Upper lobe of right lung (tissue), 1 donor: ENCODE measurements at places on chromosomes 11 and 22. TPM values are rescaled to one million over a fixed set of nuclear protein-coding genes. Genes with fewer than 3 reads are reported as not detected.
A peak's percentile ranks its signal among the peaks of the same experiment; 100 is the strongest.

DNA sequence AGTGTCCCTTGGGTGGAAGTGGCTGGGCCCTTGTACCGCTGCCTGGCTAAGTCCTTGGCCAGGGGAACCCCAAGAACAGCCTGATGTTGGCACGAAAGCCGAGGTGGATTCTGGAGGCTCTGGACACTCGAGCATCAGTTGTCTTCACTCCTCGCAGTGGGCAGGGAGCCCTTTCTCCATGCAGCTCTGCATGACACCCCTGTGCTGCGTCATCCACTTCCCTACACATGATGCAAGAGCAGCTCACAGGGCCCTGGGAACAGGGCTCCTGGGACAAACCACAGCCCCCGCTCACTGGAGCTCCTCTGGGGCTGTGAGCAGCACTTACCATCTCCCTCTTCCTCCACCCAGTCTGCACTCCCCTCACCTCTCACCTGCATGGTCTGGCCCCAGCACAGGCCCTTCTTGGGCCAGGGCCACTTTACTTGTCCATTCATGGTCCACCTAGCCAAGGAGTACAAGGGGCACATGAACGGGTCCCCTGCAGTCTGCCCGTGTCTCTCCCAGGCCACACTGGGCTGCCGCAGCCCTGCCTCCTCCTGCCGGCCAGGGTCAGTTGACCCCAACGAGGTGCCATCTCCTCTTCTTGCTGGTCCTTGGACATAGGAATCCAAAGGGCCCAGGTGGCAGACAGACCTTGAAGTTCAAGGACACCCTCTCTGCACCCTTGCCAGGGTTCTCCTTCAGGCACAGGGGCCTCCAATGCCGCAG, 66.5 kb downstream of the IGF2 start:
- peak; percentile 53 for DNase-seq

Gene AP5B1
- total RNA-seq: 35.6 TPM

Gene TRMU
- total RNA-seq: 34.9 TPM

DNA sequence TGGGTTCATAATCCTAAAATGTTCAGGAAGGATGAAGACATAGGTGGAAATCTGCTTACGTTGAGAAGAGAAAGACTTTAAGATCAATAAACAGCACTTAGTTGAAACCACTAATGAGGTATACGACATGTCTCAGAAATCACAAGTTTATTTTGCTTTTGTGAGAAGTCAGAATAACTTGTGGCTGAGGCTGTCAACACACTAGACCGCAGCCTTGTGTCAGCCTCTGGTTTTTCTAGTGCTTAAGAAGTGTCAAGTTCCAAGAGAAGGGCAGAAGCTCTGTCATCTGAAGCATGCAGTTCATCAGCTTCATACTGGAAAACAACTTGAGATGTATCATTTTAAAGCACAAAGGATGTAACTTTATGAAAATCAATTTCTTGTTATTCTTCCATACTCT, 420.9 kb downstream of the METTL15 start:
- no peak for DNase-seq

DNA sequence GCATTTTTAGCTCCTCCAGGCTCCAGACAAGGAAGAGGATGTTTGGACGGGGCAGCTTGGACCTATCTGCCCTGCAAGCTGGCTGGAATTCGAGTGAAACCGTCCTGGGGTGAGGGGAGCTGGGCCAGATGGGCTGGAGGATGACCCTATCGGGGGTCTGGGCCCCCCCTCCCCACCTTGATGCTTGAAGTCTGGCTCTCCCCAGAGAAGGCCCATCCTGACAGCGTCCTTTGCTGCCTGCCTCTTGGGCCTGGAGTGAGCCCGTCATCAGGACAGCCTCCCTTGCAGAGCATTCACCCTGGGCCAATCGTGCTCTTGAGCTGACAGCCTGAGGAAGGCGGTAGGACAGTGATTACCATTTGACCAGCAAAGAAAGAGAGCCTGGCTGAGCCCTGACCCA, 5.3 kb upstream of the PDGFB start:
- DNase-seq: no peak

- DNase-seq: peak; percentile 41
These were observed 27.1 kb downstream of the KCNQ1OT1 start for GRCh38 chr11:2672553-2673249.

Gene GTSE1
- total RNA-seq: 0.43 TPM

DNA sequence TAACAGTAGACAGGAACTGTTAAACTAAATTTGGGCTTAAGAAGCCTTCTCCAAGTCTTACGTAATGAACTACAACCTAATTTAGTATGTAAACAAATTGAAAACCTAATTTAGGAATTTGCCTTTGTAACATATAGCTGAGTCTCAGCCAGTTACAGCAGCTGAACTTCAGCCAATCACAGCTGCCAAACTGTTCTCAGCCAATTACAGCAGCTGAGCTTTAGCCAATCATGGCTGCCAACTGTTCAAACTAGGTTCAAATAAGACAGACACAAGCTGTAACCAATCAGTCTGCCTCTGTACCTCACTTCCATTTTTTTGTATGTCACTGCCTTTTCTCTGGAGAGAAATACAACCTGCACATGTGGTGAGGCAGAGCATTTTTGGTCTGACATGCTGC, 95.0 kb upstream of the CD44 start:
- DNase-seq: no peak
